ENCODE measurements at places on chromosomes 12 and 14.

DNA sequence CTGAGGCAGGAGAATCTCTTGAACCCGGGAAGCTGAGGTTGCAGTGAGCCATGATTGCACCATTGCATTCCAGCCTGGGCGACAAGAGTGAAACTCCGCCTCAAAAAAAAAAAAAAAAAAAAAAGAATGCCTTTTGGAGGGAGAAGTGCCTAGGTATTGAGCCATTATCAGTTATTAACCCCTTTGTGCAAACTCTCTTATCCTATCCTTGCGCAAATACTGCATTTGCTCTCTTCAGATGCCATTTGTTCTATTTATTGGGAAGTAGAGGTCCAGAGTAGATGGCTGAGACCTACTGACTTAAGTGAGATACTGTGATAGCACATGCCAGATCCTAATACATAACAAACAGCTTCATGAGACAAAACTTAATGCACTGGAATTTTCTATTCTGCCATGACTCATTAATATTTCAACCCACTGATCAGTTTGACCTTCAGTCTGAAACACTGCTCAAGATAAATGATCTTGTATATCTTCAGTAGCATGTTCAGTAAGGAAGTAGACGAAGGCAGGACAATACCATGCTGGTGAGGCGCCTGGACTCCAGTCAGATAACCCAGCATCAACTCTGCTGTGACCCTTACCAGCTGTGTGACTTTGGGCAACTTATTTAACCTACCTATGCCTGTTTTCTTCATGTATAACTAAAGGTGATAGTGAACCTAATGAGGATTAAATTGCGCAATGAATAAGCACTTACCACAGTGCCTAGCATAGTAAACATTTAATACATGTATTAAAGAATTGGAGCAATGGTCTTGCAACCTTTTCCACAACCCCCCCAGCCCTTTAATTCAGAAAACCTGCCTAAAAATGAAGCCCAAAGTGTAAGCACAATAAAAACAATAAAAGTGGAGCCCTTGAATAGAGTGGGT lies 5.7 kb upstream of the DNAAF2 start:
- DNase-seq: no peak

GRCh38 chr14:104469591-104469990 lies 110.0 kb upstream of the C14orf180 start:
- no peak for DNase-seq

GRCh38 chr12:111981987-111982386 lies 31.0 kb downstream of the TMEM116 start:
- no peak for DNase-seq

- no peak for DNase-seq
Observed at GRCh38 chr14:68146818-68147217, 327.2 kb downstream of the RAD51B start.

Measured in NCI-H2029 treated with DMSO at 0.1 percent for 48 hours (cell line).